ENCODE measurements at places on chromosomes 5 and 9.
A peak's percentile ranks its signal among the peaks of the same experiment; 100 is the strongest.

DNA sequence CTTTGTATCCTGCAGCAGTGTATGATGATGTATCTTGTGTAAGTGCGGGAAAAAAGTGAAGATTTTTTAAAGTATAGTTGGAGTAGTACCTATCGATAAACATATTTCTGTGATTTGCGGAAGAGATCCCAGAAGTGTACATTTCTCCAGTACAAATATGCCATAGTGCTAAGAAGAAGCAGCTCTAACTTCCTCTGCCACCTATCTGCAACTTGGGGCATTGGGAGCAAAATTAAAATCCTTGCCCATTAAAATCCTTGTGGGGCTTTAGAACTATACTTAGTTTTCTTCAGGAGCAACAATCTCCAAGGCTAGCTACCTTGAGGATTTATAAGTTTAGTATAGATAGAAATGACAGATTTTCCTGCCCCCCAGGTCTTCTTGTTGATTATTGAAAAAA is 123.7 kb downstream of the VCAN start:
- DNase-seq: no peak

DNA sequence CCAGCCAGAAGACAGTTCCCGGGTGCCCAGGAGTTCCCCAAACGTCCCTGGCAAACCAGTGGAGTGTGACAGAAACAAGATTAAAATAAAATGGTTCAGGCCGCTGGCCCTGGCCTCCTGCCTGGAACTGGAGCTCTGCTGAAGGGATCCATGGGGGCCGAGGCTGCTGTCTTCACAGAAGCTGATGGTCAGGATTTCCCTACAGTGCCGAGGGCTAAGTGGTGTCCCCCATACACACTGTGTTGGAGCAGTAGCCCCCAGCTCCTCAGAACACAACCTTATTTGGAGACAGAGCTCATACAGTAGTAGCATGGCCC is 55.9 kb downstream of the MRPL36 start:
- DNase-seq: no peak

- DNase-seq: no peak
These were observed 24.6 kb downstream of the COL5A1 start for GRCh38 chr9:134666208-134666607.

DNA sequence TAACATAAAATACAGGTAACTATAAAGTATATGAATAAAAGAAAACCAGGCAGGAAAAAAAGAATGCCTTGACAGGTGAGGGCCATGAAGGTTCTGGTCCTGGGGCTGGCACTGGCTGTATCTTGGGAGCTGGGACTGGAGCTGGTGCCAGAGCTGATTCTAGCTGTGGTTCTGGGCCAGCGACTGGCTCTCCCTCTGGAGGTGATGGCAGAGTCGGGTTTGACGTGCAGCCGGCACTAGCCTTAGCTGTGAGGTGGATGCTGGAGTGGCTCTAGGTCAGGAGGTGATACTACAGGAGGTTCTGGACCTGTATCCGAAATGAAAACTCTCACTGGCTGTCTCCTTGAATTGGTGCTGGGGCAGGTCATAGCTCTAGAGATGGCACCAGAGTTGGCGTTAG is 22.3 kb downstream of the OBP2B start:
- no peak for DNase-seq

- no peak for DNase-seq
These were observed 339.3 kb downstream of the DRD1 start for GRCh38 chr5:175104677-175105076.

GRCh38 chr5:135437796-135438560 is 9.2 kb downstream of the DCANP1 start:
- no peak for DNase-seq

DNA sequence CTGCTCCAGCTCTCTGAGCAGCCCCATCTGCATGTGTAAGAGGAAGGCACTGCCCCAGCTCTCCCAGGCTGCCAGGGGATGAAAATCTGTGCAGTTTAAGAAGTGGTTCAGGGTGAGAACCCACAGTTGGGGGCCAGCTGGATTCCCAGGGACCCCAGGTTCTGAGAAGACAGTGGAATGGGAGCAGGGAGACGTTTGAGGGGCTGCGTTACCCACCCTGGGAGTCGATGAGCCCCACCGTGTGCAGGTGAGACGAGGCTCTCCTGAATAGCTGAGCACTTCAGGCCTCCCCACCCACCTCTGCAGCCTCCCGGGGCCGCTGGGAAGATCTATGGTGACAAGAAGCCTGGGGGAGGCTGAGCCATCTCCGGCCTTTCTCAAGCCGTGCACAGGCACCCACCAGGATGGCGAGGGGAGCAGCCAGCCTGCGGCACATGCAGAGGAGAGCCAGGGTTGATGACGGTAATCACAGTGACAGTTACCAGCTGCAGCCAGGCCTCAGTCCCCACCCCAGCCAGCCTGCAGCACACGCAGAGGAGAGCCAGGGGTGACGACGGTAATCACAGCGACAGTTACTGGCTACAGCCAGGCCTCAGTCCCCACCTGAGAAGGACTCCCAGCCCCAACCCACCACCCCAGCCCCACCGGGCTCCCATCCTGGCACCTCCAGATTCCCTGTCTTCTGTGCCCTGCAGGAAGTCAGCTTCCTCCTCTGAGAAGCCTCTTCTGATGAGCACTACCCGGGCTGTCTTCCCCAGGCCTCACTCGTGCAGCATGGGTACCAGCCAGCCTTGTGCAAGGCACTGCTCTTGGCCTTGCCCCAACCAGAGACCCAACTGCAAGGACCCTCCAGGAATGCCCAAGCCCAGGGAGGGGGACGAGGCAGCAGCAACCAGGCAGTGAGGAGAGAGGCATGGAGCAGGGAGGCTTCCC is 150.8 kb upstream of the PPP1R26 start:
- peak; percentile 8 for DNase-seq

GRCh38 chr5:139386050-139386438 is 2.9 kb upstream of the SLC23A1 start:
- DNase-seq: peak; percentile 2

DNA sequence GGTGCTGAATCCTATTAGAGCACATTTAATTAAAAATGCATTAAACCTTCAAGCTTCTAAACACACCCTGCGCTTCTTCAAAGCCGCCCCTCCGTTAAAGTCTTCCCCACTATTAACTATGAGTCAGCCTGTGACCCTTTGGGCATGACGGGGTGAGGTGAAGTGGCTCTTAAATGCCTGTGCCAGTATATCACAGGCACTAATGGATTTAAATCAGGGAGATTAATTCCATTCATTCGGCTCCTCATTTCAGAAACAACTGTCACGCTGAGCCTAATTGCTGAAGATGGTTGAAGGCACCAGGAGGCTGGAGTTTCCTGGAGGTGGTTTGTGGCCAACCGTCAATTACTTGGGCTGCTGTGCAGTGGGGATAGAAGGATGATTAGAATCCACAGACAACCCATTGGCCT is 192.6 kb upstream of the MSX2 start:
- no peak for DNase-seq

DNA sequence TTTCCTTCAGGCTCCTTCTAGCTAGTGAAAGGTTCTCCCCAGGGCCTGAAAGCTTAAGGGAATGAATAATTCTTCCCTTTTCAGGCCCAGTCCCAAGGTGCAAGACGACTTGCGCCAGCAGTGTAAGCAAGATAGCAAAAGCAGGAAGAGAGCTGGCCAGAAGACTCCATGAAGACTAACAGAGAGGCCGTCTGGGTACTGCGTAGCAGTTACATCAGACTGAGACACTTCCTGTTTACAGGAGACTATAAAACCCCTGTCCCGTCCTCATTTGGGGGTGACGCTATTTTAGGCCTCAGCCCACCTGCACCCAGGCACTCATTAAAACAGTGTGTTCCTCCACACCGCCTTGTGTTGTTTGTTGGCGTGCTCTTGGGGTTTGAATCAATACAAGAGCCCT is 90.7 kb upstream of the MOCS2 start:
- DNase-seq: no peak

DNA sequence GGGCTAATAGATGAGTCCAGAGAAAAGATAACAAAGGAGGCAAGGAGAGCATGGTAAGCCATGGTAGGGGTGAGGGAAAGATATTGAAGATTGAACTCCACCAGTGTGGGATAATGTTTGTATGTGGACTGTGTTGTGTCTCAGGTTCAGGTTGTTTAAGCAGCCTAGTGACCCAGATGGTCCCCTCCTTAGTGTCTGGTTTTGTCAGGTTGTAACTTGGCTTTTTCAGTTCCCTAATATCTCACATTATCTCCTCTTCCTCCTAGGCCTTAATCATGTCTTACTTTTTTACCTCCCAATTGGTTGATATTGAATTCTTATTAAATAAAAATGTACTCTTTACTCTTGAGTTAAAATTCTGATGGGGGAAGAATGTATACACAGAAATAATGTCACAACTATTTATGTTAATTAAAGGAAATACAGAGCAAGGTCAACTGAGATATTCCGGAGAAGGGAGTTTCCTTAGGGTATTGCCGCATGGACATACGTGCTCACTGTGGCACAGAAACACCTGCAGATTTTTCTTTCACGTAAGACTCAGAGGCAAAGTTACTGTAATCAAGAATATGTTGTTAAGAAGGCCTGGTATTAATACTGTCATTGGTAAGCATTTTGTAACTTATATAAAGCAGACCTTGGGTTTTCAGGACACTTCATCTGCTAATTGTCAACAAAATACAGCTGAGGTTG is 23.4 kb upstream of the SH3GL2 start:
- DNase-seq: no peak

DNA sequence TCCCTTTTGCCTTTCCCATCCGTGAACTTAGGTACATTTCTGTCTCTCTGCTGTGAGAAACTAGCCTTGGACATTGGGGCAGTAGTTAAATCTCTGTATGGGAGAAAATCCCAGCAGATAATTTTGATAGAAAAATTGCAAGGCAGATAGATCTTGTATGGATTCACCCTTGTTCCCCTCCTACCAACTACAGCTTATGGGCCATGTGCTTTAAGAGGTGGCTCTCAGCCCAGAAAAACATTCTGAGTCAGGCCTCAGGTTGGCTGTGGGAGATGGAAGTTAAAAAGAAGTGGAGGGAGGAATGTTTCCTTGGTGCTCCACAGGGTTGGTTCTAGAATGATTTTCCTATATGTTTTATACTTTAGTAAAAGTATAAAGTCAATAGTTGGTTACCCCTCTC is 1.4 kb upstream of the KDM3B start:
- no peak for DNase-seq

GRCh38 chr5:97297704-97298091 is 114.7 kb upstream of the RIOK2 start:
- no peak for DNase-seq

DNA sequence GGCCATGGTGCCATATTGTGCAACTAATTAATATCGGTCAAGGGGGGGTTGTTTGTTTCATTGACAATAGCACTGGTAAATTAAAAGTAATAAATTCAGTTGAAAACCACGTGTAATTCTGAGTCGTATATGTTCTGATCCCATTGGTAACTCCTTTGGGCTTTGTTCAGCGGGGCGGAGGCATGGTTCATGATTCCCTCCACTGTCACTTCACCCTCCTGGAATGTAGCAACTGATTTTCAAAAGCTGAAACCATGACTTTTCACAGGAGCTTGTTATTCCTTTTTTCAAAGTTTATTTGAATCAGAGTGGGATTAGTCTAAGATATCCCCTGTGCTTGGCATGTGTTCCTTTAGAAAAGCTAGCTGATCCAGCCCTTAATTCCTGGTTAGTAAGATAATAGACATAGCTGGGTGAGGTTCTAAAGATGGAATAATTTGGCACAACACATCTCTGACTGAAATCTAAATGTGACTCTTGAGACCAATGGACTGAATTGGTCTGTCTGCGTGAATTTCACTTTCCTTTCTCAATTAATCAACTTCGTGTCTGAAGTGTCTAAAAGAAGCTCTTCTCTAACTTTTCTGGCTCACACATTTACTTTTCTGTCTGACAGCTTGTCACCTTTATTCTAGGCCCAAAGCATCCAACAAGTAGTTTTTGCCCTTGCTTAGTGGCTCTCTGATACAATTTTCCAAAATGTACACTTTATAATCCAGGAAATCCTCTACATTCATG is 185.7 kb upstream of the VCAN start:
- DNase-seq: no peak

DNA sequence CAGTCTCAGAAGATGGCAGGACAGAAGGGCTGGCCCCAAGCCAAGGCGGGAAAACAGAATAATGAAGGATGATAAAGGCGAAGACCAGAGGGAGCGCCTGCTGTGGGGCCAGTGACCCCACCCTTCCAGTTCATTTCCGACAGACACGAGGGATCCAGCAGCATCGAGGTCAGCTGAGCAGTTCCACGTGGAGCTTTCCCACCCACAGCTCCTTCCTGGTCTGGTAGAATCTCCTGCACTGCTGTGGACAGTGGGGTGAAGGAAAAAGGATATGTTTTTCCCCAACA is 265.9 kb upstream of the VLDLR start:
- no peak for DNase-seq

GRCh38 chr5:132222649-132223038 is 5.0 kb downstream of the P4HA2 start:
- DNase-seq: no peak

DNA sequence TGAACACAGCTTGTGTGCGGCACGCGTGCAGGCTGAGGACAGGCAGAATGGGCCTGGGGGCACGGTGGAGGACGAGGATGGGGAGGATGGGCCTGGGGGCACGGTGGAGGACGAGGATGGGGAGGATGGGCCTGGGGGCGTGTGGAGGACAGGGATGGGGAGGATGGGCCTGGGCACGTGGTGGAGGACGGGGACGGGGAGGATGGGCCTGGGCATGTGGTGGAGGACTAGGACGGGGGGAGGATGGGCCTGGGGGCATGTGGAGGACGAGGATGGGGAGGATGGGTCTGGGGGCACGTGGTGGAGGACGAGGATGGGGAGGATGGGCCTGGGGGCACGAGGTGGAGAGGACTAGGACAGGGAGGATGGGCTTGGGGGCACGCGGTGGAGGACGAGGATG is 22.0 kb downstream of the FBXW5 start:
- DNase-seq: no peak

DNA sequence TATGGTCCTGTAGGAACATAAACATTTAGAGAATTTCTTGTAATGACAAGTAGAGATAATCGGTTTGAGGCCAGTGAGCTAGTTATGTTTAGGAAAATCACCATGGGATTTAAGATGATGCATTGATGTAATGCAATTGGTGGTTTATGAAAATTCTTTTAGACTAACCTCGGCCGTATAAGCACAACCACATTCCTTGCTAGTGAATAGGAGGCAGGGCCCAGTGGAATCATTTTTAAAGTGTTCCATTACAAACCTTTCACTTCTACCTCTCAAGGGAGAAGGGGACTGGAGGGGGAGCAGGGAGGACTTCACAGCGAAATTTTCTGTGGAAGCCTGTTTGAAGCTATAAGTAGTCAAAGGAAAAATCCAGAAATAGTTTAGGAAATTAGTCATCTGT is 71.8 kb upstream of the NFIL3 start:
- no peak for DNase-seq

DNA sequence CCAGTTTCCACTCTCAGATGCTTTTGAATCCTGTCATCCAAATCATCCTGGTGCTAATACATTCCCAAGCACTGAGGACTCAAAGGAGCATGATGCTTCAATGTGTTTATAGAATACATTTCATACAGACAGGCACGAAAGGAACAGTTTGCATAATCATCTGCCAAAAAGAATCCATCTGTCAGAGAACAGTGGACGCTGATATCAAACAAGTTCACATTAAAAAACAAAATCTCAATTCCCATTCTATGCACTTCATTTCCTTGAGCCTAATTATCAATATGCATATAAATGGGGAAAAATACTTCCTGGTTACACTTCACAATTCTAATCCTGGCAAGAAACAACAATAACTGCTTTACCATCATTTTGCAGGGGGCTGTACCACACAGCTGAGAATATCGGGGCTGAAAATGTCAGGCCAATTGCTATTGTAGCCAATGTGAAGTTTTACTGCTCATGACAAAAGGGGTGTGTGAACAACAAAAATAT is 125.5 kb upstream of the FAM174A start:
- no peak for DNase-seq
